Tibial artery (tissue), 4 donors: ENCODE measurements at places on chromosomes 12 and 14.

DNA sequence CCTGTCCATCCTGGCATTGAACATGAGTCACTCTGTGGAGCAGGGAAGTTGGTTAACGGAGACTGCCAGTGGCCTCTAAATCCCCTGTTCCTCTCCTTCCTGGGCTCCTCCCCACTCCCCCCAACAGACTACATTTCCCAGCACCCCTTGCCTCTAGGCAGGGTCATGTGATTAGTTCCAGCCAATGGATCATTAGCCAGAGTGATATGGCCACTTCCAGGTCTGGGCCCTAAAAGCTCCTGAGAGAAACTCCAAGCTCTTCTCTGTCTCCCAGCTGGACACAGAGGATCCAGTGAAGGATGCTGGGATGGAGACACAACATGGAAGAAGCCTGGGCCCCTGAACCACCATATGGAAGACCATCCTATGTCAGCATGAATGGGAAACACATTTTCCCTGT lies 54.4 kb upstream of the RFLNA start:
- DNase-seq, result no peak
- H3K36me3 ChIP-seq, result no peaks in the 10 kb centered on the region
- H3K27ac ChIP-seq, result no peak overlapping the region
- peaks cover 7% of the 10 kb centered on the region for H3K27me3 ChIP-seq
- no peaks in the 10 kb centered on the region for H3K4me1 ChIP-seq
- H3K4me3 ChIP-seq, result no peak overlapping the region

GRCh38 chr14:81211844-81212243 lies 8.9 kb downstream of the GTF2A1 start:
- H3K4me1 ChIP-seq, result peaks cover 8% of the 10 kb centered on the region
- H3K27ac ChIP-seq, result no peak overlapping the region

GRCh38 chr12:15719230-15719629 lies 70.0 kb downstream of the EPS8 start:
- H3K4me3 ChIP-seq, result no peak overlapping the region
- peak overlapping the region; percentile 59 for H3K27ac ChIP-seq
- no peak for DNase-seq
- peaks cover 91% of the 10 kb centered on the region for H3K4me1 ChIP-seq
- H3K27me3 ChIP-seq, result no peaks in the 10 kb centered on the region

GRCh38 chr12:7042842-7043241 lies 17.7 kb upstream of the C1S start:
- H3K27ac ChIP-seq, result no peak overlapping the region
- DNase-seq, result no peak
- no peak overlapping the region for H3K4me3 ChIP-seq
- no peaks in the 10 kb centered on the region for H3K36me3 ChIP-seq

DNA sequence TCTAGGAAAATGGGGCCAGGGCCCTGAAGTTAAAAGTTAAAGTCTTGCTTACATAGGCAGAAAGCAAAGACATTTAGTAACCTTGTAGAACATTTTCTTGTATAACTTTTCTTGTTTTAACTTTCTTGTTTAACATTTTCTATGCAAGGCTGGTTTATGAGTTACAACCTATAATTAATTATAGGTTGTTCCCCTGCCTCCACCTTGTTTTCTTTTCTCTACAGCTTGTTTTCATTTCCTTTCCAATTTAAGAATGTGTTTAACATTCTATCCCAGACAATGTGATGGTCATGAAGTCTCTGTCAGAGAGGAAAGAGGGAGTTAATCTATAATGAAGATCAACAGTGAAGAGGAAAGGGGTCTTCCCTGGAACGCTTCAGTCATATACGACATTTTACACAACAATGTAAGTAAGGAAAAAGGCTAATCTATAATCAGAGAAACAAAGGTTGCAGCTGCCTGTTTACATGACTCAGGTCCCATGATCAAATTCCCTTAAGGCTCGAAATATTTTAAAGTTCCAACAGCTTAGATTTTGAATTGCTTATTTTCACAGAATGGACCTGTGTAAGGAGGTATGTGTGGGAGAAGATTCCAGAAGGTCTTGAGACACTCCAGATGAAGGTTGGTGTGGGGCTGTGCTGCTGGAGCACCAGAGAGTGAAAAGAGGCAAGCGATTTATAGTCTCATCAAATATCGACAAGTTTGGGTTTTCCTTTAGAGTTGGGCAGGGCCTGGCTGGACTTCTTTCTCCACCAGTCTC lies 34.2 kb upstream of the TCL1B start:
- no peak for DNase-seq

DNA sequence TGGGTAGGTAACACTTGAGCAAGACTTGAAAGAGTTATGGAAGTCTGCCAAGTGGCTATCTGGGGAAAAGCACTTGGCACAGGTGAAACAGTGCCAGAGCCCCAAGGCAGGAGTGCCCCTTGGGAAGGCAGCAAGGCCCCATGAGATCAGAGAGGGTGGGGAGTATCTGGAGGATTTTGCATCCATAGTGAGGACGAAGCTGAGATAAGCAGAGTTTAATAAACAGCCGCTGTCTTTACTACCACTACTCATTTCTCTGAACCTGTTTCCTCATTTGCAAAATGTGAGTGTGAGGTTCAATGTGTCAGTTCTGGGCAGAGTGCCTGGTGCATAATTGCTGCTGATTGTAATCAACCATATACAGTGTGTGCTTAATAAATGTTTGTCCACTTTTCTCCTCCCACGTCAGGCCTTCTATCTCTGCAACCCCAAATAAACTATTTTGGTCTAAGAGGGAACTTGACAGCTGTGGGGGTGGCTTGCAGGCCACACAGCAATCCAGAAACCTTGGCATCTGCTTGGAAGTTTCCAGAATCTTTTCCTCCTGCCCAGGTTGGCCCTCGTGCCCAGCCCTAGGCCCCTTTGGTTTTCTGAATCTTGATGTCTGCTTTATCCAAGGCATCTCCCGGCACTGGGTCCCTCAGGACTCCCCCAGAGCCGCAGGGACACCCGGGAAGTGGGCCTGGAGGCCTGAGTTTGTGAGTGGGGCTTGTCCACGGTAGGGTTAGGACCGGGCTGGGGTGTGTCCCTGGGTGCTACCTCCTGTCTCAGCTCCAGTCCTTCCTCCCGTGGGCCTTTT lies 4.5 kb downstream of the ABCB9 start:
- no peak overlapping the region for H3K4me3 ChIP-seq
- DNase-seq, result no peak
- H3K4me1 ChIP-seq, result peaks cover 9% of the 10 kb centered on the region
- H3K36me3 ChIP-seq, result peaks cover 4% of the 10 kb centered on the region
- H3K27me3 ChIP-seq, result no peaks in the 10 kb centered on the region
- H3K27ac ChIP-seq, result no peak overlapping the region

DNA sequence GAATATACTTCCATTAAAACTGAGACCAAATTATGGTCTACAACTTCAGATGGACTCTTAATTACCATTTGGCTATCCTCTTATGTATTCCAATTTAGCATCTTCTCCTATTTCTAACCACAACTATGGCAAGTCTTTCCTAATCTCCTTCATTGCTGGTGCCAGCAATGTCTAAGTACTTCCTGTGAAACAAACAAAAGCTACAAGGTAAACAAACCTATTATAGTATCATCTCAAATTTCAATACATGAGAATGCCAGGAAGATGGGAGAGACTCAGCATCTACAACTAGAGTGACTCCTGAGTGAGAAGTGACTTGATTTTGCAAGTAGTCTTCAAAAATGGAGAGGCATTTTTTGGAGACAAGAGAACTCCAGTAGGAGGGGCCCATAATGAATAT lies 202.9 kb upstream of the ATXN7L3B start:
- H3K4me1 ChIP-seq, result no peaks in the 10 kb centered on the region
- no peaks in the 10 kb centered on the region for H3K27me3 ChIP-seq
- no peak overlapping the region for H3K4me3 ChIP-seq
- no peaks in the 10 kb centered on the region for H3K36me3 ChIP-seq

GRCh38 chr14:38111046-38111445 lies 96.7 kb upstream of the SSTR1 start:
- H3K27me3 ChIP-seq, result no peaks in the 10 kb centered on the region
- H3K4me3 ChIP-seq, result no peak overlapping the region
- H3K27ac ChIP-seq, result no peak overlapping the region
- DNase-seq, result no peak

DNA sequence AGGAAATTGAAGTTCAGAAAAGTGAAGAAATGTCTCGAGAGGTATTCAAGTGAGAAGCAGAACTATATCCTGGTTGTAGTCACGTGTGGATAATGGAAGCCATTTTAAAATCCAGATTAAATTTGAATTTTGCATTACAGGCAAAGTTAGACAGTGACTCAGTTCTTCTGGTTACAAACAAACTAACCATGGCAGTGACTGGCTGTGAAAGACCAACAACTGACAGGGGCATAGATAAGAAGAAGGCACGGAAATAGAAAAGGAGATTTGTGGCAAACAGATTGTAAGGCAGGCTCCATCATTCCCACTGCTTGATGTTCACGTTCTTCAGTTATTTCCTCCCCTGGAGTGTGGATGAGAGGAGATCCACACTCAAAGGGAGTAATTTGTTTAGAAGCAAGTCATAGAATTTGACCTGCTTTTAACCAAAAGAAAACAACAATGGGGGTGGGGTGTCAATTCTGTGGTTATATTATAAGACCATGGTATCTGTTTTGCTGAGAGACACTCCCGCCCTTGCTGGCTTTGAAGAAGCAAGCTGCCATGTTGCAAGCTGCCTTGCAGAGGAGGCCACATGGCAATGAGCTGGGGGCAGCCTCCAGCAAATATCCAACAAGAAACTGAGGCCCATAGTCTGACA lies 795.3 kb downstream of the VRK1 start:
- no peak overlapping the region for H3K27ac ChIP-seq
- DNase-seq, result no peak
- no peaks in the 10 kb centered on the region for H3K36me3 ChIP-seq
- H3K27me3 ChIP-seq, result no peaks in the 10 kb centered on the region
- no peaks in the 10 kb centered on the region for H3K4me1 ChIP-seq

DNA sequence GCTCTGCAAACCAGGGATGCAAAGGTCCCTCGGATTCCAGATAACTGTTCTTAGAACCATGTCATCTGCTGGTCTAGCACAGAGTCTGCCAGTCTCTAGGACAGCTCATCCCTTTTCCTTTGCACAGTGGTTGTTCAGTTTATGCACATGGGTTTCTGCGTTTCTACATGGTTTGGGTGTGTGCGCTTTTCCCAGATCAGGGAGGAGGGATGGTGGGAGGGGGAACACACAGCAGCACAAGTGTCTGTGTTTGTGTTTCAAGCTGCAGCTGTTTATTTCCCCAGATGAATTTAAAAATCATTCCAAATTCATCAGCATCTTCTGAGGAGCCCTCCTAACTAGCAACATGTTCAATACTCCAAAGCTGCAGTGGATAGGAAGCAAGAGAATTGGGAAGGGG lies 45.4 kb downstream of the ANO2 start:
- H3K4me3 ChIP-seq, result no peak overlapping the region
- no peak overlapping the region for H3K27ac ChIP-seq
- H3K4me1 ChIP-seq, result no peaks in the 10 kb centered on the region
- no peaks in the 10 kb centered on the region for H3K36me3 ChIP-seq
- peaks cover 32% of the 10 kb centered on the region for H3K27me3 ChIP-seq
- DNase-seq, result no peak

DNA sequence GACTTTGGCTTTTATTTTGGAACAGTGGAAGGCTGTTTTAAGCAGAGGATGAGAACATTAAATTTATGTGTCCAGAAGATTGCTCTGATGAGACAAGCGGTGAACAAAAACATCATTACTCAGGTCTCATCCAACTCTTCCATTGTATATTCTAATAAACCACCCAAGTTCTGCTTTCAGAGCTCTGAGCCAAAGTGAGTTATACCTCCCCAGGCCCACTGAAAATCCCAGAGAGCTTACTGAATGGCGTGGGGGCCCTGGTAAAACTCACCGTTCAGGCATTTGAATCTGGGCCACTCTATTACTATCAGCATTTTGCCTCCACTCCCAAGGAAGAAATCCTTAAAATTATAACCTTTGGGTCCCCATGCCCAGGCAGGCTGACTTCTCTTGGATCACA lies 122.0 kb upstream of the HIF1A start:
- H3K4me3 ChIP-seq, result no peak overlapping the region
- H3K36me3 ChIP-seq, result no peaks in the 10 kb centered on the region
- no peak for DNase-seq
- H3K4me1 ChIP-seq, result peaks cover 48% of the 10 kb centered on the region
- peak overlapping the region; percentile 1 for H3K27ac ChIP-seq
- no peaks in the 10 kb centered on the region for H3K27me3 ChIP-seq

GRCh38 chr12:30840715-30841114 lies 85.8 kb upstream of the TSPAN11 start:
- H3K4me1 ChIP-seq, result no peaks in the 10 kb centered on the region
- no peaks in the 10 kb centered on the region for H3K36me3 ChIP-seq
- no peak for DNase-seq
- no peak overlapping the region for H3K4me3 ChIP-seq

GRCh38 chr14:38291681-38292467 lies 36.0 kb upstream of the CLEC14A start:
- no peak overlapping the region for H3K4me3 ChIP-seq
- DNase-seq, result no peak
- no peaks in the 10 kb centered on the region for H3K27me3 ChIP-seq
- H3K36me3 ChIP-seq, result no peaks in the 10 kb centered on the region
- no peak overlapping the region for H3K27ac ChIP-seq

- no peak overlapping the region for H3K27ac ChIP-seq
- H3K36me3 ChIP-seq, result no peaks in the 10 kb centered on the region
- H3K4me3 ChIP-seq, result no peak overlapping the region
- H3K27me3 ChIP-seq, result peaks cover 39% of the 10 kb centered on the region
These were observed 122.7 kb downstream of the PAPOLA start for GRCh38 chr14:96624661-96625425.

GRCh38 chr12:33476058-33476457 lies 36.4 kb upstream of the SYT10 start:
- H3K27me3 ChIP-seq, result no peaks in the 10 kb centered on the region
- DNase-seq, result no peak
- no peaks in the 10 kb centered on the region for H3K4me1 ChIP-seq
- no peaks in the 10 kb centered on the region for H3K36me3 ChIP-seq
- H3K27ac ChIP-seq, result no peak overlapping the region
- H3K4me3 ChIP-seq, result no peak overlapping the region

DNA sequence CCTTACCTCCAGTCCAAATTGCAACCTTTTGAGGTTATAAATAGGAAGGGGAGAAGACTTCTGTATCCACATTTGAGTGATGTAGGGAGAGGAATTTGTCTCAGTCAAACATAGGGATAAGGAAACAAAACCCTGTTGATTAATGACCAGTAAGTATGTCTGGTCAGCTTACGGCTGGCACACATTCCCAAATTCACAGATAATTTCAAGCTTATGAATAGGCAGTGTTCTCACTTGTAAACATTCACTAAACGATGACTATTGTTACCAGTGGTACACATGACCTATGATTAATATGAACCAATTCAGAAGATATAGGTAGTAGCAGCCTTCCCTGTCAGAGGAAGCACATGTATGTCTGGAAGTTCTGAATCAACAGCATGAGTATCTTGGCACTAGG lies 33.0 kb upstream of the SLC5A8 start:
- no peak overlapping the region for H3K27ac ChIP-seq
- no peak overlapping the region for H3K4me3 ChIP-seq
- H3K27me3 ChIP-seq, result peaks cover 4% of the 10 kb centered on the region
- H3K36me3 ChIP-seq, result no peaks in the 10 kb centered on the region
- no peaks in the 10 kb centered on the region for H3K4me1 ChIP-seq
- no peak for DNase-seq

- H3K27me3 ChIP-seq, result no peaks in the 10 kb centered on the region
- H3K4me3 ChIP-seq, result no peak overlapping the region
- H3K27ac ChIP-seq, result peak overlapping the region; percentile 73
- DNase-seq, result no peak
These were observed 23.3 kb downstream of the OR10G3 start for GRCh38 chr14:21556378-21557083.
